ENCODE measurements at places on chromosomes 12 and 14. TPM values are rescaled to one million over a fixed set of nuclear protein-coding genes. Genes with fewer than 3 reads are reported as not detected.

- no peak for DNase-seq
These were observed 11.4 kb upstream of the ARF6 start for GRCh38 chr14:49881350-49882001.

DNA sequence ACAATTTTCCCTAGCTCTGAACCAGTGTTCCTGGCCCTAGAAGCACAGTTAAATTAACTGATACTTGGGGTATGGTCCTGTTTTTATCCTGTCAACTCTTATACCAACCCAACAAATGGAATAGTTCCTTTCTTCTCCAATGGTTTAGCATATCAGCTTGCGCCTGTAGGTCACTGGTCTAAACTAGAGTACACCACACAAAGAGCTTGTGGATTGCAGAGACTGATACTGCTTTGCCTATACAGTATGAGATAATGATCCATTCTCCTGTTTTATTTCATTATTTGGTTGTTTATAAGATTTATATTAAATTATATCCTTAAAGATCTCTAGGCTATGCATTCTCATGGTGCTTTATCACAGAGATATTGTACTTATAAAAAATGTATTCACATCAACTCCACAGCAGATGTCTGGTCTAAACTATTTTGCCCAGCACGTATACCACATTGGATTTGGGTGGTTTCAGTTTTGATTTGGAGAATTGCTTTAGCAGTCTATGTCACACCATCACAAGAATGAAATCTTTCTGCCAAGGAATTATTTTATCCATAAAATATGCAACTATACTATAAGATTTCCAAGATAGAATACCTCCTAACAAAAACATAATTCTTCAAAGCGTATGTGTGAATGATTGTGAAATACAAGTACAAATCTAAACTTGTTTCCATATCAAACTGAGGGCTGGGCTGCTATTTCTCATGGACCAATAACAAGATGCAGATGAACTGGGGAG lies 142.1 kb downstream of the SLC16A7 start:
- no peak for DNase-seq

DNA sequence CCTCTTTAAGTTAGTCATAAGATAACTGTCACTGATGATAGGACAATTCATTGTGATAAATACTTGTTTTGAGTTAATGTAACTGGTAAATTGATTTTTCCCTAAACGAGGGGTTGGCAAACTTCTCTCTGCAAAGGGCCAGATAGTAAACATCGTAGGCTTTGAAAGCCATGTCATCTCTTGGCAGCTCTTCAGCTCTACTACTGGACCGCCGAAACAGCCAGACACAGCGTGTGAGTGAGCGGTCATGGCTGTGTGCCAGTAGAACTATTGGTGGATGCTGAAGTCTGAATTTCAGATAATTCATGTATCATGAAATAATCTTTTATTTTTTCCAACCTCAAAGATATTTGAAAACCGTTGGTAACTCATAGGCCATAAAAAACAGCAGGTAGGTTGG lies 9.9 kb downstream of the PIWIL1 start:
- DNase-seq = no peak

GRCh38 chr12:88420457-88420856 lies 159.8 kb downstream of the KITLG start:
- no peak for DNase-seq

- no peak for DNase-seq
These were observed 352.1 kb downstream of the ATP23 start for GRCh38 chr12:58293308-58293982.

DNA sequence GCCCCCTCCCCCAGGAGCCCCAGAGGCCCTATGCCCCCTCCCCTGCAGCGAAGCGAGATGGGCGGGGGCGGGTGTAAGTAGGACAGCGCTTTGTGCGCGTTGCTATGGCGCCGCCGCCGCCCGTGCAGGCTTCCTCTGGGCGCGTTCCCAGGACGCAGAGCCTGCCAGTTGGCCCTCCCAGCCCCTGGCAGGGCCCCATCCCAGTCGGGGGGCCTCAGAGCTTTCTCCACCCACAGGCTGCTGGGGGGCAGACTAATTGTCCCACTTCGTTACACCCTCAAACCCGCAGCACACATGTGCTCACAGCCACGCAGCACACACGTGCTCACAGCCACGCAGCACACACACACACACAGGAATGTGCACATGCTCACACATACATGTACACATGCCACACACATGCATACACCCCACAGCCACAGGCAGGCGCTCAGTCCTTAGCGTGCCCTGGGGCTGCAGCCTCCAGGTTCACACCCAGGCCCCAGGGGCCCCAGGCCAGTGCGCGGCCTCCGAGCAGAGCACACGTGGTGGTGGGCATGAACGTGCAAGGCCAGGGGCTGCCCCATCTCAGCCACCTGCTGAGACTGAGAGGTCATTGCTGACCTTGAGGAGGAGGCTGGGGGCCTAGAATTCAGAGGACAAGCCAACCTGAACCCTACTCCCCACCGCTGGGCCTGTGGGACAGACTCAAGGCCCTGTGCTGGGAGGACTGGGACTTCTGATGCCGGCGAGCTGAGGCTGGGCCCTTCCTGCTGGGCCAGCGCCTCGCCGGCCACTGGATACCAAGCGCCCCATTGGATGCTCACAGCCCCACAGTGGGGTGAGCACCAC lies 15.6 kb downstream of the TRMT61A start:
- DNase-seq = no peak

DNA sequence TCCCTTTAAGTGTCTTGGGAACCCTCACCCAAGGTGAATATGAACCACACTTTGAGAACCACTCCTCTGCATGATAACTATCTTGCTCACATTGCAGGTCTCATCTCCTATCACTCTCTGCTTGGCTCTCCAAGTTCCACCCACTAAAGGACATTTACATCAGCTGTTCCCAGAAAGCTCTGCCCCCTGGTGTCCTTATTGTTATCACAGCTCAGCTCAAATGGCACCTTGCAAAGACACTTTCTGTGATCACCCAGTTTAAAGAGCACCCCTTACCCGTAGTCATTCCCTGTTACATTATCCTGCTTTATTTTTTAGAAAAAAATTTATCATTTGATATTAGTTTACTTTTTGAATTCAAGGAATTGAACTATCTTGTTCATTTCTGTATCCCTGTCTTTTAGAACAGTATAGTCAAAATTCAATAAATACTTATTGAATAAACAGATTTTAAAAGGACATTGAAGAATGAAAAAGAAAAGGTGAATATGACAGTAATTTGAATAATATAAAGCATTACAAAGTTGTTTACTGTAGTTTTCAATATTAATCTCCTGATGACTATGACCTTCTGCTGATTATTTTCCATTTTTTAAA lies 20.5 kb upstream of the GUCY2C start:
- no peak for DNase-seq

DNA sequence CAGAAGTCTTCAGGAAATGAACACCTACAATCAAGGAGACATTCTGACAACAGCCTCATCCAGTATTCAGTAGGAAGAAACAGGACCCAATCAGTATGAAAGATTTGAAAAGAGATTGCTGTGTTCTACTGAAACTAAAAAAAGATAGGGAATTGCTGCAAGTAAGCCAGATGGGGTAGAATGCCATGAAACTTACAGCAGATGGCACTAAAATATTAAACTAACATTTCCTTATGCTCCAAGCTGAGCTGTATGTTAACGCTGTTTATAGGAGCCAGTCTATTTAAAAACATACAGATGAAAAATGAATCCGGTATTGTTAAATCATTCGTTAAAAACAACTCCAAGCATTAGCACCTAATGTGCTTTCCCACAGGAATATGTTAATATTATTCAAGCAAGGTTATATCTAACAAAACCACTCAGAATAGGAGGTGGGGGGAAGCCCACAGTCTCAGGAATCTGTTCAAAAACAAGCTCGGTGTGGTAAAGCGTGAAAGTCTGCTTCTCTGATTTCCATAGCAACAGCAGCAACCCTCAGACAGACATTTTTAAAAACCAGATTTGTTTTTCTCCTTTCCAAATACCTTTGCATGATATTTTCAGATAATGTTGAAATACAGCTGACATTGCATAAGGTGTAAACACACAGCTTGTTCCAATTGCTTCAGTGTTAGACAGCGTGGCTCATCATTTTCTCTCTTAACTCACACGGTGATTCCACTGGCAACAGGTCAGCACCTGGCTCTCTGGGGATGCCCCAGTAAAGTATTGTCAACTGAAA lies 131.4 kb upstream of the CCDC175 start:
- DNase-seq = no peak

The CARMIL3 gene
- 1.1 TPM for total RNA-seq

DNA sequence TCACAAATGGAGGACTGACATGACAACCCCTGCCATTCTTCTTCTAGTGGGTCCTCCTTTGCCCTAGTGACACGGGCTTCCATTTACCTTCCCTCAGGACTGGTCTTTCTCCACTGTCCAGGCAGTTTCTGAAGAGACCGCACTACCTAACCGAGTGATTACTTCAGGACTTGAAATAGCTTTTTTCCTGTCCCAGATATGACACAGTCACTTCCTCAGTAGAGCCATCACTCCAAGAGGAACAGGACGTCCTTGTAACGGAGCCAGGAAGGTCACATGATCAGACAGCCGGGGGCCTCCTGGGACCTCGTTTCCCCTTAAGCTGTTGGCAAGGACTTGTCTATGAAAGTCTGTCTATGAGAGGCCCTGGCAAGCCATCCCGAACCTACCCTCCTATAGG lies 62.3 kb downstream of the FOS start:
- DNase-seq = no peak

DNA sequence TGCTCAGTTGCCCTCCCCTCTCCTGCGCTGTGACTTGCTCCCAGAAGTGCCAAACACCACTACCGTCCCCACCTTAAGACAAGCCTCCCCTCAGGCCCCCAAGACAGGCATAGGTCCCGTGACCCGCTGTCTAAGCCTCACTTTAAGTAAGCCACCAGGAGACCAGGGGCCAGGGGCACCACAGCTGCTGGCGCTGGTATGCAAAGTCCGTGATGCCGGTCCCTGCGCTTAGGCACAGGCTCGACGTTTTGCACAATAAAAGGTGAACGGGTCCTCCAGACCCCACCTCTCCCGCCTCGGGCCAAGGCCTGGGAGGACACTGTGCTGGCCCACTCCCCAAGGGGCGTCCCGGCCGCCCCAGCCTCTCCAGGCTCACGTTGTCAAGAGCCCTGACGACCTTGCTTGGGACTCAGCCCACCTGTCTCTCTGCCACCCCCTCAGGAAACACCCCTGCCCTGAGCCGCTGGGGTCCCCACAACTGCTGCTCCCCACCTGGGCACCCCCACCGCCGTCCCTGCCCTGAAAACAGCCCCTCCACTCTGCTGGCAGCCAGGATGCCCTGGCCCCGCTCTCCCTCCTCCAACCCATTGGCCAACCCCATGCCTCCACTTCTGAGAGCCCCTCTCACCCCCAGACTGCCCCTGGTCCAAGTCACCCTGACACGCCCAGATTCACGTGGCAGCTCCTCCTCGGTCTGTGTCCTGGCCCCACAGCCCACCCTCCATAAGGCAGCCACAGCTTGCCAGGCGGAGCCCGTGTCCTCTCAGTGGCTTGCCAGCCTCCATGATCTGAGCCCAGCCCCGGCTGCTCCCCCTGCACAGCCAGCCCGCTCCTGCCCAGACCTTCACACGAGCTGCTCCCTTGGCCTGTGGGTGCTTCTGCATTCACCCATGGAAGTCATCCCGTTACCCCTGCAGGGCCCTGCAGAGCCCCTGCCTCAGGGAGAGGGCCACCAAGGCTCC lies 11.9 kb downstream of the JAG2 start:
- DNase-seq = peak; percentile 73

The PITPNM2 gene
- total RNA-seq = 27.4 TPM

The ADAM21 gene
- not detected for total RNA-seq

The EPYC gene
- not detected for total RNA-seq

DNA sequence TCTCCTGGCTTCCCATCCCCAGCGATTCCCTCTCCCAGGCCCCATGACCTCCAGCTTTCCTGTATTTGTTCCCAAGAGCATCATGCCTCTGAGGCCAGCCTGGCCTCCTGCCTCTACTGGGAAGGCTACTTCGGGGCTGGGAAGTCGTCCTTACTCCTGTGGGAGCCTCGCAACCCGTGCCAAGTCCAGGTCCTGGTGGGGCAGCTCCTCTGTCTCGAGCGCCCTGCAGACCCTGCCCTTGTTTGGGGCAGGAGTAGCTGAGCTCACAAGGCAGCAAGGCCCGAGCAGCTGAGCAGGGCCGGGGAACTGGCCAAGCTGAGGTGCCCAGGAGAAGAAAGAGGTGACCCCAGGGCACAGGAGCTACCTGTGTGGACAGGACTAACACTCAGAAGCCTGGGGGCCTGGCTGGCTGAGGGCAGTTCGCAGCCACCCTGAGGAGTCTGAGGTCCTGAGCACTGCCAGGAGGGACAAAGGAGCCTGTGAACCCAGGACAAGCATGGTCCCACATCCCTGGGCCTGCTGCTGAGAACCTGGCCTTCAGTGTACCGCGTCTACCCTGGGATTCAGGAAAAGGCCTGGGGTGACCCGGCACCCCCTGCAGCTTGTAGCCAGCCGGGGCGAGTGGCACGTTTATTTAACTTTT lies 14.3 kb downstream of the C12orf43 start:
- DNase-seq = peak; percentile 60

DNA sequence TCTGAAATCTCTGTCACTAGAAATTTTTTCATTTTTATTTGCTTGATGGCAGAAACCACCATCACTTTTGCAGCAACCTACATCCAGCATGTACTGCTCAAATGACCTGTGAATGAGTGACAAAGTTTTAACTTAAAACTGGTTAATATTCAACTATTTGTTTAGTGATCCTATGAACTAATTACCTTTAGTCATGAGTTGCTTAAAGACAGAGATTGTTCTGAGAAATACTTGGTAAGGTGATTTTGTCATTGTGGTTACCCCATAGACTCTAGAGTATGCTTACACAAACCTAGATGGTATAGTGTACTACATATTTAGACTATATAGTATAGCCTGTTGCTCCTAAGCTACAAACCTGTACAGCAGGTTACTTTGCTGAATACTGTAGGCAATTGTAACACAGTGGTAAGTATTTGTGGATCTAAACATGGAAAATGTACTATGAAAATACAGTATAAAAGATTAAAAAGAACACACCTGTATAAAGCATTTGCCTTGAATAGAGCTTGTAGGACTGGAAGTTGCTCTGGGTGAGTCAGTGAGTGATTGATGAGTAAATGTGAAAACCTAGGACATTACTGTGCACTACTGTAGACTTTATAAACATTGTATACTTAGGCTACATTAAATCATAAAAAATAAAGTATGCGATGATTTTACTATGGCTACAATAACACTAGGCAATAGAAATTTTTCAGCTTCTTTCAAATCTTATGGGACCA lies 256.6 kb upstream of the PPFIA2 start:
- no peak for DNase-seq

- DNase-seq = no peak
These were observed 51.4 kb downstream of the WASHC3 start for GRCh38 chr12:102010265-102010994.

GRCh38 chr12:71029302-71029701 lies 108.8 kb upstream of the PTPRR start:
- no peak for DNase-seq

The PLA2G1B gene
- total RNA-seq = 67.3 TPM

The PRKD1 gene
- 15.5 TPM for total RNA-seq

DNA sequence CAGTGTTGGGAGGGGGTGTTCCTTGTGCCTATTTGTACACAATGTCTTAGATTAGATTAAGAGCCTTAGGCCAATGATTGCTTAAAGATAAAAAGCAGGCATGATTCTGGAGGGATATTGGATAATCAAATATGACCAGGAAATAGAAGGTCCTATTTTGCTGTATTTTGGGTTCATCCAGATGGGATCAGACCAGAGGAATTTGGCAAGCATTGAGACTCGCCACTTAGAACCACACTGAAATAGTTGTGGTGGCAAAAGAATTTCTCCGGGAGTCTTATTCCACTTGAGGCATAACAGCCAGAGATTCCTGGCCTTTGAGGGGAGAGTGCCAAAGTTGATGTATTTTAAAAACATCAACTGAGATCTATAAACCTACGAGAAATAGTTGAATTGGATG lies 327.2 kb downstream of the RAD51B start:
- DNase-seq = no peak
